ENCODE measurements at places on chromosomes 3 and 15.

GRCh38 chr3:106294121-106294520 lies 425.3 kb upstream of the CBLB start:
- no peak for DNase-seq

- no peak for DNase-seq
These were observed 18.6 kb downstream of the SPCS1 start for GRCh38 chr3:52724511-52724910.

DNA sequence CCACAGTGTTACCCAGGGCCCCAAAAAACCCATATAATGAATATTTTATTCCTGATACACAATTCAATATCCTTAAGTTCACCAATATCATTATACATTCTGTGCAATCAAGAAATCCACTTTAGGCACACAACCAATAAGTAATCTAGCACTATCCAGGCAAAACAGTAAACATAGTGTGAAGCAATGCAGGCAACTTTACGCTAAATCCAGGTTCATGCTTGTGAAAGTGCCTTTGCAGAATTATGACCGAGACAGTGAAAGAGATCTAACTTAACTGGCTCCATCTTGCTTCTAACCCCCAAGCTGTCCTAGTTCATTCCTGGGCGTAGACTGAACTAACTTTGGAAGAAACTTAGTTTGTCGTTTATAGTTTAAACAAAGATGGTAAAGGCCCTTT lies 34.2 kb upstream of the INO80 start:
- no peak for DNase-seq

- no peak for DNase-seq
These were observed 334.1 kb downstream of the RBMS3 start for GRCh38 chr3:29614954-29615353.

GRCh38 chr15:39594446-39595337 lies 13.8 kb downstream of the THBS1 start:
- peak; percentile 75 for DNase-seq

DNA sequence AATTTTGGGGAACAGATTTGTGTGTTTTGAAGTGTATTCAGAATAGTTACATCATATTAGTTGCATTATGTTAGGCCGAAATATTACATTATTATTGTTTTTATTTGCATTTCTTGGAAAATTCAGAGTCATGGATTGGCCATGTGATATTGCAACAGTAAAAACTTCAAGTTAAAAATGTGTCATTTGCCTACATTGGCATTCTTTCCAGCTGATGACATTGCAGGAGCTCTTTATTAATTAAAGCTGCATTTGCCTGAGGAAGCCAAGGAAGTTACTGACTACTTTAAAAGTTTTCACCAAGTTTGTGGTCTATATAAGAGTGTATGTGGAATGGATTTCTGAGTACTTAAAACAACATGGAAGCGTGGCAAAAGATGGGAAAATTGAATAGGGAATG lies 726.4 kb upstream of the SGO1 start:
- no peak for DNase-seq

- peak; percentile 42 for DNase-seq
These were observed 1.7 kb downstream of the EPB42 start for GRCh38 chr15:43218908-43219706.

DNA sequence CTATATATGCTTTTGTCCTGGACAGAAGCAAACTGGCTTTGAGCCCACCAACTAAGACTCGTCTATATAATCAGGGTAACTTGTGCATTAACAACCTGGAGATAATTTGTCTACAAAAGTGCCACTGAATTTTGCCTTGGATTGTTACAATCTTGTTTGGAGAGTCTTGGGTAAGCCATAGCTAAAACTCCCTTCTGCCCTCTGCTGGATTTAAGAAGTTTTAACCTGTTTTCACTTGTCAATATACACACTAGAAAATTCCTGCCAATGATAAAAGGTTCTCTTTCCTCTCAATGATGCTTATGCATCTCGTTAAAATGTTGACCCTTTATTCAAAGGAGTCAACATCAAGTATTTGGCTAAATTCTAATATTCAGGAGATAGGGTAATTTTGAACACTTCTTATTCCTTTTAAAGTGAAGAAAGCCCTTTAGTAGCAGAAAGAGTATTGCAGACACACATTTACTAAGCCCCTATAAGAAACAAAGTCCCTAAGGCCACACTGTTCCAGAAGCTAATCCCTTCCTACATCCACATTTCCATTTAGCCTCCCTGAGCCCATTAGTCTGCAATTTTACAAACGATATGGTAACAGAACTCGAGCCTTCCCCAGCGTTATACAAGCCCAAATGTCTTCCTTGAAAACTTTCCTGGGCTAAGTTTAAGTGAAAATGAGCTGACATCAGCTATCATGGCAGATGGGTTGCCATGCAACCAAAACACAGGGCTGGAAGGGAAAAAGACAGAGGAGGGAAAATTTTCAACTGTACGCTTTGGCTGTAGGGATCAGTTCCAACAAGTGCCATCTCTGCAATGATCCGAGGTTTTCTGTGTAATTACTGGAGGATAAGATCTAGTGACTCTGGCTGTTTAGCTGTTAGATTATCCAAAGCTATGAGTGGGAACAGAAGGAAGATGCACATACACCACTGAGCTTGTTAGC lies 75.9 kb upstream of the FGF12 start:
- DNase-seq: peak; percentile 63

GRCh38 chr3:180383332-180384020 lies 218.5 kb upstream of the TTC14 start:
- DNase-seq: peak; percentile 81

GRCh38 chr3:16463914-16464313 lies 49.6 kb downstream of the RFTN1 start:
- no peak for DNase-seq

DNA sequence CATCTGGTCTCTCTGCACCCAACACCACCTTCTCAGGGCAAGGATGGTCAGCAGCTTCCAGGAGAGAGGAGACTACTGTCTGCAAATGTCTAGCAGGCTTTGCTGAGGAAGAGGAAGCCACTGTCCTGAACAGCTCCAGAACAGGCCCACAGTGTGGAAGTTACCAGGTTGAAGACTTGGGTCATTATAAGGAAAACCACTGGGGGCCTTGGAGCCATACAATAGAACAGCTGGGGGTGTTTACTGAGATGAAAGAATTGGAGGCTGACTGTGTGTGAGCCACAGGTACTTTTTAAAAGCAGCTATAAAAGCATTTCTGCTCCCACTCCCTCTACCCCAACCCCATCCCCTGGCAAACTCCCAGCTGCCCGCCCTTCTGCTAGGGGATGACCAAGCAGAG lies 24.2 kb downstream of the SRGAP3 start:
- DNase-seq: no peak

GRCh38 chr3:152374262-152374990 lies 105.7 kb downstream of the MBNL1 start:
- no peak for DNase-seq

DNA sequence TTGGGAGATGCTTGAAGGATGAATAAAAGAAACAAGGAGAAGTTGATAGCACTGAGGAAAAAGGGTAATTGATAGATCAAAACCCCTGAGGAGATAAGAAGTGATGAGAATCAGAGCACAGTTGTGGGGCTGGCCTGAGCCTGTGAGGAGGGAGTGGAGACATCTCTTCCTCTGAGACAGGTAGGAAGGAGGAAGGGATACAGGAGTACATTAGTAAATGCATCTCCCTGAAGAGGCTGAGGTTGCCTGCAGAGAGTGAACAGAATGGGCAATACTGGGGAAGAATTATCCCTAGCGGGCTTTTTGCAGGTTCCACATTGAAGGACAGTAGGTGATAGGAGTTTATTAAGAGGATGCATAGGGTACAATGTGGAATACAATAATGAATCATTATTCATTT lies 17.3 kb upstream of the SCAMP5 start:
- no peak for DNase-seq

DNA sequence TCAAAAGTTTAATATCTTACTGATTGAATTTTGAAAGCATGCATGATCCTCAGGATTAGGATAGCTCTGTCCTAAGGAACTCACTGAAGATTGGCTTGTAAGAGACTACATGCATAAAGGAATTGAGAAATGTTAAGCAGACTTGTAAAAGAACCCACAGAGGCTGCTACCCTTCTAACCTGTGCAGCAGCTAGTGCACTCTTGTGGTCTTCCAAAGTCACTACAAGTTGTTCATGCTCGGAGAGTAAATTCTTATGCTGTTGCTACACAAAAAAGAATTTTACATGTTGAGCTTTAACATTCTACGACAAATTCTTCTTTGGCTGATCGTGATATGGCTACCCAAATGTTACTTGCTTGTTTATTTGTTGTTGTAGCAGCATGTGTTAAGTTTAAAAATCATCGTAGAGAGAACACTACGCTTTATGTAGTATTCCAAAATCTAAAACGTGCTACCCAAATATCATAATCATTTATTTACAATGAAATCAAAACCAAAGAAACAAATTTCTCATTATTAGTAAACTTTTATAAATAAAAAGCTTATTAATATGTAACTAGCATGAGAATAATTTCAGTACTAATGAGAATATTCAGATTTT lies 55.0 kb downstream of the GOLIM4 start:
- DNase-seq: peak; percentile 63

DNA sequence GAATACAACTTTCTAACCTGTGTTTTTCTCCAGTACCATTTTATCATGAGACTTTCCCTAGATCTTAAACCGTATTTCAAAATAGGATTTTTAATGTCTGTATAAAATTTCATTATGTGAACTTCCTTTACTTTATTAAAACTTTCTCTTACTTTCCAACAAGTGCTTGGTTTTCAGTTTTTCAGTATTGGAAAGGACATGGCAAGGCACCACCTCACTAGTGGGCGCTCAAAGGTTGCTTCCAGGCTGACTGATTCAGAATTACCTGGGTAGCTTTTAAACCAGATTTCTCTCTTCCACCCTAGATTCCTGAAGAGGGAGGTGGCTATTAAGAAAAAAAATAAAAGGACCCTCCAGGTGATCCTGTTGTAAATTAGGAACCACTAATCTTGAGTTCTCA lies 236.6 kb downstream of the SOX2 start:
- no peak for DNase-seq

DNA sequence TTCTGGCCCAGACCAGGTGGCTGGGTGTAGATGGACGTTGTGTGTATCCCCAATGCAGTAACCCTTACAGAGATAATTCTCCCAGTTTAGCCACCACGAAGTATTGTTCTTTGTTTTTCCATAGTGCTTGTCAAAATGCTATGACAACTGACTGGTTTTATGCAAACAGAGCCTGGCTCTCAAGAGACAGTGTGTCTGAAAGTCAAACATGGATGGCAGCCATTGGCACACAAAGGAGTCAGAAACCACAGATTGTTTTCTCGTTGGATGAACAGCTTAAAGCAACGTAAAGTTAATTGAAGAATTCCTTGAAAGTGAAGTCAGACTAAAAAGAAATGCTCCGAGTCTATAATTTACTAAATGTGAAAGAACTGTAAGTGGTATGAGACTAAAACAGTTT lies 91.2 kb downstream of the FILIP1L start:
- no peak for DNase-seq

DNA sequence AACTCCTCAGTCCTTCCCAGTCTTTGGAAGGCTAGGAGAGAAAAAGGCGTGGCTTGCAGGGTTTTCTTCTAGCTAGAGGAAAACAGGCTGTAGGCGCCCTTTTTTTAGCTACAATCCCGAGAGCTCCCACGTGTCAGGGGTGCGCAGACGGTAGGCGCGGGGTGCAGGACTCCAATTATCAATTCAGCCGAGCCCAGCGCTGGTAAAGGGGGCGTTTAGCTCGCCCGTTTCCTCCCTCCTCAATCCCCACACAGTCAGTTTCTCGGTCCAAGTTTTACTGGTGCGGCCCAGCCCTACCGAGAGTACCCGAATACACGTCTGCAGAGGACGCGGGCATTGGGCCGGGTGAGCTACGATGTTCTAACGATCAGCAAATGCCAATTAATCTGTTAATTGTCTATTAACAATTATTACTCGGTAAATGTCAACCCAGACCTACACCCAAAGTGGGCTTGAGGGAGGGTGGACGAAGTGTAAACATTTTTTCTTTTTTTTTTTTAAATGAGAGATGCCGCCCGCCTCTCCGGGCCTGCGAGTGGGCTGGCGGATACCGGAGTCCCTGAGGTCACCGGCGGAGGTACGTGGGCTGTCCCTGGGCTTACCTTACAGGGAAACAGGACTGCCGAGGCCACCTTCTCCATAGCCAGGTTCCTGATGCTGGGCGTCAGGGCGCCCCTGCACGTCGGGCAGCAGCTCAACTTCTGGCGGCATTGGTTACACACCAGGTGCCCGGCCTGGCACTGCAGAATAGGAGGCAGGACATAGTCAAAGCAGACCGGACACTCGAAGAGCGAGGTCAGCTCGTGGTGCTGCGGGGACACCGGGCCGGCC lies 923 bp downstream of the SIAH2 start:
- DNase-seq: peak; percentile 80

DNA sequence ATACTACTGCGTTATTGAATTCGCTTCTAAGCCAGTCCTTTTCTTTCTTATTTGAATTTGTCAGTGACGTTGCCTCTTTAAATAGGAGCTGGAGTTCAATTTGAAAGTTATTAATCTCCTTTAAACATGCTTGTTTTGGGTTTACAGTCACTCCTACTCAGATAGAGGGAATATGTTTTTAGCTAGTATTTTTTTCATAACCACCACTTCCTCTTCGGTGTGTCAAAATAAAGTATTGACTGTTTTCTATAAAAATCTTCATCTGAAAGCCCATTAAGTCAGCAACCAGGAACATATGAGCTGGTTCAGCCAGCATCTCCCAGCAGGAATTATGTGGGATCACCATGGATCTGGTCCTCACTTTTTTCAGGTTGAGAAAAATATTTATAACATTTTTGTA lies 772.9 kb downstream of the DIPK2A start:
- no peak for DNase-seq

DNA sequence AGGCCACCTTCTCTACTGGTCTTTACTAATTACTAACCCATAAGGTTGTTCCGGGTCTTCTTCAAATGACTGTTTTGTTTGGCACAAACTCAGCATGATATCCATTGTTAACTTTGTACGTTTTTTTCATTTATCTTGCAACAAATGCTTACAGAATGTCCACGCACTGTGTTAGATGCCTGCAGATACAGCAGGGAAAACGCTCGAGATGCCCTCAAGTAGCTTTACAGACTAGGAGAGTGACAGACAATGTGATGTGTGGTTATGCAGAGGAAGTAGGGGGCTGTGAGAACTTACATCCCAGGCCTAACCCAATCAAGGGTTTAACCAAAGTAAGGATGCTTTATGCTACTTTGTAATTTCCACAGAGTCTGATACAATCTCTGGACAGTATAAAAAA lies 949 bp upstream of the RFC4 start:
- no peak for DNase-seq

- DNase-seq: peak; percentile 63
These were observed 36.7 kb upstream of the SLC7A14 start for GRCh38 chr3:170622369-170623159.

GRCh38 chr3:50926868-50927267 lies 252.1 kb downstream of the DOCK3 start:
- no peak for DNase-seq

DNA sequence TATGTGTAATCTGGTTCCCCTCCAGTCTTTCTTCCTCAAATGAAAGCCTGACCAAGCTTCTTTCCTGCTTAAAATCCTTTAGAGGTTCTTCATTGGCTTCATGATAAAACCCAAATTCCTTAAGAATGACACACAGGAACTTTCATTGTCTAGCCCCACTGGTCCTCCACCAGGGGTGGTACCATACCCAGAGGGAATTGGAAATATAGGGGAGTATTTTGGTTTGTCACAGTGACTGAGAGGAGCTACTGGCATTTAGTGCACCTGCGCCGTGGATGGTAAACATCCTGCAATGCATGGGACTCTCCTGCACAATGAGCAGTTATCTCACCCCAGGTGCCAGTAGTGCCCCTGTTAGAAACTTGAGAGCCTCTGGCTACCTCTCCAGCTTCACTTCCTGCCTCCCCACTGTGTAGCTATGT lies 10.8 kb downstream of the ZWILCH start:
- DNase-seq: peak; percentile 62

- DNase-seq: peak; percentile 13
These were observed 87.8 kb downstream of the NECTIN3 start for GRCh38 chr3:111159391-111159790.

GRCh38 chr3:4476496-4476895 lies 9.4 kb upstream of the SUMF1 start:
- DNase-seq: no peak

Data from ELR (cell line).